ENCODE measurements at places on chromosomes 11 and 22.

DNA sequence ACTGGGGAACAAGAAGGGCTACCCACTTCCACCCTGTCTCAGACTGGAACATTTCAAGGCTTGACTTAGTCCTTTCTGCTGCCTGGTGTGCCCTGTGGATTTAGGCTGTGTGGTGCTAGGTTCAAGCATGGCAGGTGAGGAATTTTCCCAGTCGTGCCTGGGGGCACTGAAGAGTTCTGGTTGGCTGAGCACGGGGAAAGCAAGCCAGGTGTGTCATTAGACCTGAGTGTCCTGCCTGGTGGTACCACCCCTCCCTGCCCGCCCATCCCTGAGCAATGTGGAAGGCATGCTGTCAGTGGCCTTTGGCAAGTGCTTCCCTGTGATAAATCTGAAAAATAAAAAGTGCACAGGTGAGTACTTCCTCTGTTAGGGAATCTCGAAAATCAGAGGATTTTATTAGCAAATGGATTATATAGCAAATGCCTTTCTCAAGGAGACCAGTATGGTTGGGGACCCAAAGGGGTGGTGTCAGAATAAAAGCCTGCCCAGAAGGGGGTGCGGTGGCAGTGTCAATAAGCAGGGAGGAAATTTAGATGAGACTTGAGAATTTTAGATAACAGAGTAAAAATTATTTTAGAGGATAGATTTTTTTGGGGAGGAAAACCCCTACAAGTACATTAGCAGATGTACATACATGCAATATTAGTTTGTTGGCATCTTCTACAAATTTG is 22.8 kb downstream of the TEAD1 start:
- no peak for DNase-seq

GRCh38 chr11:58905011-58905720 is 34.1 kb upstream of the GLYATL1 start:
- DNase-seq, result no peak

GRCh38 chr11:115889712-115890111 is 385.5 kb upstream of the CADM1 start:
- no peak for DNase-seq

DNA sequence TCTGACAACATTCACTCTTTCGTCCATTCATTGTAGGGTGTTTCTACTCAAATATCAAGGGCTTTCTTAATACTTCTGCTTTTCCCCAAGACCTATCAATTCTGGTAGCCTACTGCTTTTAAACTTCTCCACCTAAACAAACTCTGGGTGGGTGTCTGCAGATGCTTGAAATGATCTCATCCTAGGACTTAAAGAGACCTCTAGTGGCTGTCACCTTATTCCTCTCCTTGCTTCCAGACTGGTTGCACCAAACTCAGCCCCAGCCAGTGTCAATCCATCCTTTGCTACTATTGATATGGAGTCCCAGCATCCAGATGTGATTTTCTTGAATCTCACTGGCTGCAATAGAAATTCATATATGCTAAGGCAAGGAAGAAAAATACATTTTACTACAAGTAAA is 274.7 kb downstream of the NXPE2 start:
- DNase-seq, result no peak

GRCh38 chr11:17736930-17737817 is 2.6 kb downstream of the KCNC1 start:
- no peak for DNase-seq

- no peak for DNase-seq
Measured at GRCh38 chr11:128520888-128521681, 66.3 kb downstream of the ETS1 start.

GRCh38 chr11:74524978-74525377 is 31.5 kb upstream of the LIPT2 start:
- DNase-seq, result no peak

- peak; percentile 85 for DNase-seq
Measured at GRCh38 chr11:12288212-12288930, 89.0 kb upstream of the PARVA start.

DNA sequence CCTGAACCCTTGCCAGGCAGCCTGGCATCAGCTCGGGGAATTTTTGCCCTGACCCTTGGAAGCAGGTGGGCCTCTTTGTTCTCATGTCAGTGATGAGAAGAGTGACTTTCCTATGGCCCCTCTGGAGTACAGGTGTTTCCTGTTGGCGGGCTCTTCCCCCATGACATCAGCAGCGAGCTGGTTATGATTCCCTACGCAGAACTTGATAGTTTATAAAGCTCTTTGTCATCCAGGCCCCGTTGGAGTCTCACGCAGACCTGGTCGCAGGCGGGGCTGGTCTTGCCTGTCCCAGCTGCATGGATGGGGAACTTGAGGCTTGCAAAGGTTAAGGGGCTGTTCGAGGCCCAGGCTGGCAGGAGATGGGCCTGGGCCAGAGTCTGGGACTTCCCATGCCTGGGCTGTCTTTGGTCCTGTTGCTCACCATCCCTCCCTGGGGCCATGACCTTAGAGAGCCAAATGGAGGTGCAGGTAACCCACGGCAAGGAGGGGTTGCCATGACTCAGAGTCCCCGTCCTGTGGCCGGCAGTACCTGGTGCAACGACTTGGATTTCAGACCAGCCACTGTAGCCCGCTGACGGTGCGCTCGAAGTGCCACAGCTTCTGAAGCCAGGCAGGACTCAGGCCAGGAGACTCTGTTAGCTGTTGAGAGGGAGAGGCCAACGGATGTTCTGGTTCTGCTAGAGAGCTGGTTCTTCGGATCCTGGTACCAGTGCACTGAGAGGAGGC is 45.9 kb upstream of the PPP6R3 start:
- no peak for DNase-seq

- no peak for DNase-seq
Measured at GRCh38 chr11:73875840-73876239, 806 bp downstream of the COA4 start.

DNA sequence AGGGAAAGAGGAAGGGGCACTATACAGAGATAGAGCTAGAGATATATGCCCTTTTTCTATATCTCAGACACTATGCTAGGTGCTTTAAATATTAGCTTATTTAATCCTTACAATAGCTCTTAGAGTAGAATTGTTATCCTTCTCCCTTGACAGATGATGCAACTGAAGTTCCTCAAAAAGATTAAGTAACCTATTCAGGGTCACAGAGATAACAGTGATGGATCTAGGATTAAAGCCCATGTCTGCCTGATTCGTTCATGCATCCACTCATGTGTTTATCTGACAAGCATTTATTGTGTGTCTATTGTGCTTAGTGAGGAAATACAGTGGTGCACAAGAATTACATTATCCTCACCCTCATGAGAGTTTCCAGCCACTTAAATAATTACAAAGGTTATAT is 8.7 kb downstream of the CCDC83 start:
- no peak for DNase-seq

GRCh38 chr11:64810891-64811272 is 531 bp upstream of the MEN1 start:
- no peak for DNase-seq

GRCh38 chr11:65892661-65893317 is 2.3 kb downstream of the CCDC85B start:
- DNase-seq, result no peak

- DNase-seq, result no peak
Measured at GRCh38 chr22:42188808-42189447, 58.3 kb upstream of the CYP2D6 start.

DNA sequence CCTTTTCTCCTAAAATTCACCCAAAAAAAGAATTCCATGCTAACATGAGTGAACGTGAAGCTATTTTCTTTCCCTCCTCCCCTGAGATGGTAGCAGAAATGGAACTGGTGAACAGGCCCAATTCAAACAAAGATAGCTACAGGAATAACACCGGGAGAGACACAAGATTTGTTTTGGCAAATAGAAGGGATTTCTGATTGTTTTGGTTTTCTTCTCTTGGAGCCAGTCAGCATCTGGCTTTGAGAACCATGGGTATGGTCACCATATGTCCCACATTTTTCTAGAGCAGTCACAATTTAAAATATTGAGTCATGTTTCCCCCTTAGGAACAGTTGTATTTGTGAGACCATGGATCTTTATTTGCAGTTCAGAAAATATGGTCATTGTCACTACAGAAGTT is 214.1 kb downstream of the FAM76B start:
- no peak for DNase-seq

DNA sequence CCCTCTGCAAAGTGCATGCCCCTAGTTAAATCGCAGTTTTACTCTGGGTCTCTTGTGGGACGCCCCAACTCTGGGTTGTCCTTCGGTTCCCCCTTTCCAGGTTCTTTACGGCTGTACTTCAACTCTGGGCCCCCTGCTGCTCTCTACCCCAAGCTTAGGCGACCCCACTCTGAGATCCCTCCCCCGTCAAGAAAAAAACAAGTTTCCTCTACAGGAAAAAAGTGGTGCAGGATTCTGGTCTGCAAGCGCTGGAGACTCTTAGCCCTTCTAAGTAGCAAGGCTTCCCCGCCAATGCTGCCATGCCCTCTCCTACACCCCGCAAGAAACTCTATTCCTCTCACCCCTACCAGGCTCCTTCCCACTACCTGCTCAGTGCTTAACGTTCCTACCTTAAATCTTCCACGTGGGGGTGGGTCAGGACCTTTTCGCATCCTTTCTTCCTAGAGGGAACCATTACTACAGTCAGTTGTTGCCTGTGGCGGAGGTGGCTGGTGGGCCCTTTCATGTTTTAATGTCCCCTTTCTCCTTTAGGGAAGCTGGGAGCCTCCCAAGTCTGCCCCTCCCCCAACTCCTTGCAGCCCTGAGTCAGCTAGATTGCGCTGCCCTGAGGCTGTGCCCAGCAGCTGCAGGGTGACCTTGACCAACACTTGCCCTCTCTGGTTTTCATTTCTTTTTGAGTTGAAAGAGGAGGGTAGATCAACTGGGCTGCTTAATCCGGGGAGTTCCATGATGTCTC is 1.4 kb downstream of the NEFH start:
- DNase-seq, result peak; percentile 68

Measured in iPS DF 6.9 (cell line).